Heart left ventricle (tissue), 16 donors: ENCODE measurements at places on chromosomes 3 and 15.

DNA sequence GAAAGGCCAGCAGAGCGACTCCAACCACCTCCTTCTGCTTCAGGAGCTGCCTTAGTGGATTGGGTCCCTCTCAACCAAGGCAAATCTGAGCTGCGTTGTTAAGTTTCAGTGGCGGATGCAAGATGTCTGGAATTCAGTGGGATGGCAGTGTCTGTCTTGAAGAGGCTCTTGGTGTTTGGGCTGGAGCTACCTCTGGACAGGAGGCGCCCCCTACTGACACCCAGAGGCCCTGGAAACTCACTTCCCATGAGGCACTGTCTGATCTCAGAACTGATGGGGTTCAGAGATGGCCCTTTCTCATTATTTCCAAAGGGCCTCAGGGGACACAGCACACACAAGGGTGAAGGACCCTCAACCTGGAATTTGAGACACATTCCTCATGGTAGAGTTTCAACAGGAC is 6.0 kb upstream of the SLC28A1 start:
- DNase-seq = peak; percentile 75

GRCh38 chr3:48413086-48413485 is 16.8 kb downstream of the PLXNB1 start:
- no peak for DNase-seq

GRCh38 chr3:385151-385550 is 188.6 kb downstream of the CHL1 start:
- no peak for DNase-seq

DNA sequence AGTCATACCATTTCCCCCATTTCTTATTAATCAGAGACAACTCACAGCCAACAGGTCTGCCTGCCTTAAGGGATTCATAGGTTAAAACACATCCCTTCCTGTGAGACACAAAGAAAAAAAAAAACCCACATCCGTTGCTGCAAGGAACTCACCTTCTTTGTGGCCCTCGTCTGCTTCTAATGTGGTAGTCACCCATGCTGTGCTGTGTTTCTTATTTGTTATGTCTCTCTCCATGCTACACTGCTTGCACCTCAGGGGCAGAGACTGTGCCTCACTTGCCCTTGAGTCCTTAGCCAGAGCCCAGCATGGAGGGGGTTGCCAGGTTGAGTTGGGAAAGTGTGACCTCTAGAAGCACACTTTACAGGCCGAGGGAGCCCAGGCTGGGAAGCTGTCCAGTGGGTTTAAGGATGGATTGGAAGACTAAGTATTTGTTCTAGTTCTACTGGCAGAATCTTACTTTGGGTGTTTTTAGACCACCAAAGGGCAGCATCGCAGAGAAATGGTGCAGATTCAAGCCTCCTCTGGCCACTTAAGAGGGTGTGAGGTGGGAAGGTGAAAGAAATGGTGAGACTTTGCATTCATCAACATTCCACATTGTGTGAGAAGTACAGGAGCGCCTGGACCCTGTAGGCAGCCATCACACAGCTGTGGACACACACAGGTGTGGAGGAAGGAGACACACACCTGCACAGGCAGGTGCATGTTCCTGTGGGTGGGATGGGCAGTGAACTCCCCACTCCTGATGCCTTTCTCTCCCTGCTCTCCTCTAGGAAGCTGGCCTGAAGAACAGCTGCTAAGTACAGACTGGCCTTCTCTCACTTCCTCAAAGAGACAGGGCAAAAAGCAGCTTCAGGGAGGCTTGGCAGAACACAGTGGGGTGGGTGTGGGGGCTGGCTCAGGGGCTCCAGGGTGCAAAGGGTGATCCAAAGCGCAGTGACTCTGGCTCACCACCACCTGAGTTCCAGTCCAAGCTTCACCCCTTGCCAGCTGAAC is 48.8 kb downstream of the GLB1 start:
- no peak for DNase-seq

- DNase-seq = no peak
These were observed 6.8 kb downstream of the CHSY1 start for GRCh38 chr15:101244889-101245668.

GRCh38 chr3:27356976-27357375 is 12.2 kb downstream of the NEK10 start:
- no peak for DNase-seq

DNA sequence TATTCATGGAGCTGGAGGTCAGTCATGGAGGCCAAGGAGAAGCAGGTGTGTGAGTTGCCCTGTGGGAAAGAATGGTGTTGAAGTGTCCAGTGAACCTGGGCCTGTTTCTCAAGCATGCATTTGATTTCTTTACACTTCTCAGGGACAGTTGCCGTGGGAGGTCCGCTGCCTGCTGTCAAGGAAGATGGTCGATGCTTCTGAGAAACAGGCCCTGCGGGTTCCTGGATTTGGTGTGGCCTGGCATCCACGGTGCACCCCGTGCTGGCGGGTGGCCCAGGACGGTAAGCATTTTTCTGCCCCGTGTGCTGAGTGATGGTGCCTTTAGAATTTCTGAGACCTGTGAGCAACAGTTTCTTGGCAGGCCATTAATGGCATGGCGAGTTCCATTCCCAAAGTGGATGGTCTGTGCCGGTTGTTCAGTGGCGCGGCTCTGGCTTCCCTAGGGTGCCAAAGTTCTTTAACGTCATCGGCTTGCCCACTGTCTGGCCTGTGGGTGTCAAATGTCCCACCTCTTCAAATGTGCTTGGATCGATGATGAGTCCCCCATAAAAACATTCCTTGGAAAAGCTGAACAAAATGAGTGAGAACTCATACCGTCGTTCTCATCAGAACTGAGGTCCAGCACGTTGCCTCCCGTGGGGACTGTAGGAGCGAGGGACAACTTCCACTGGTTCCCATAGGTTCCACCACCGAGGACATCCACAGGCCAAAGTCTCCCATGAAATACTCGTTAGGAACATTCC is 107.2 kb downstream of the SNRPN start:
- peak; percentile 3 for DNase-seq

DNA sequence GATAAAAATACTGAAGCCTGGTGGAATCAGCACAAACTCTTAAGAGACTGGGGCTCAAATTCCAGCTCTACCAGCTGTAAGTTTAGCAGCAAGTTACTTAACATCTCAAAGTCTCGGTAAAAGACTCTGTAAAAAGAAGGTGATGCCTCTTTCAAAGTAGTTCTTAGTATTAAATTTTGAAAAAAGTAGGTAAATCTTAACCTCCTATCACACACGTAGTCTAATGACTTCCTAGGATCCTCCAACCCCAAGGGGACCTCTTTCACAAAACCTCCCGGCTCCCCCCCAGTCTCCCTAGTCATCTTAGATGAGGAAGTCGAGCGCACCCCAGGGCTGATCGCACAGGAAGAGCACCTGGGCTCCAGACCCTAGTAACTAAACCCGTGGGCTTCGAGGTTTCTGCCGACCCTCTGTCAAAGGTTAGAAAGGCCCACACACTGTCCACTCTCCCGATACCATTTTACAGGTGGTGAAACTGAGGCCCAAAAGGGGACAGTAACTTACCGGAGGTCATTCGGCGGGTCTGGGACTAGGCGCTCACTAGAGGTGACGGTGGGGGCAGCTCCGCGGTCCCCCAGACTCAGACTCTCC is 427 bp downstream of the MBD4 start:
- DNase-seq = peak; percentile 46
